ENCODE measurements at places on chromosomes 3 and 15.

DNA sequence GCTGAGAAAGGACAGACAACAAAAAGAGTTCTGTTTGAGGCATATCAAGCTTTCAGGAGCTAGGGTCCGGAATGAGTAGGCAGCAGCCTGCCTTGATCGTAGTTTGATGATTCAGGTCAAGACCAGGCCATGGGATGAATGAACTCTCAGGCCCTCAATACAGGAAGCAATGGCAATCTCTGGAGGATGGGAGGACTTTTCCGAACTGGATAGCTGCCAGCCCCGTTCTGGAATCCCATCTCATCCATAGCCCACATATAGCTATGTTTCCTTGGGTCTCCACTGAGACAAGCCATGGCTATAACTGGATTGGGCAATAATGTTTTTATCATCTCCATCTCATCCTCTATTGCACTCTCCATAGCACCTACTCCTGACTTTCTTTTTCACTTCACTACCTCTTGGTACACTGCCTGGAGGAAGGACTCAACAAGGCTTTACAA lies 12.8 kb downstream of the AHSG start:
- DNase-seq, result no peak

DNA sequence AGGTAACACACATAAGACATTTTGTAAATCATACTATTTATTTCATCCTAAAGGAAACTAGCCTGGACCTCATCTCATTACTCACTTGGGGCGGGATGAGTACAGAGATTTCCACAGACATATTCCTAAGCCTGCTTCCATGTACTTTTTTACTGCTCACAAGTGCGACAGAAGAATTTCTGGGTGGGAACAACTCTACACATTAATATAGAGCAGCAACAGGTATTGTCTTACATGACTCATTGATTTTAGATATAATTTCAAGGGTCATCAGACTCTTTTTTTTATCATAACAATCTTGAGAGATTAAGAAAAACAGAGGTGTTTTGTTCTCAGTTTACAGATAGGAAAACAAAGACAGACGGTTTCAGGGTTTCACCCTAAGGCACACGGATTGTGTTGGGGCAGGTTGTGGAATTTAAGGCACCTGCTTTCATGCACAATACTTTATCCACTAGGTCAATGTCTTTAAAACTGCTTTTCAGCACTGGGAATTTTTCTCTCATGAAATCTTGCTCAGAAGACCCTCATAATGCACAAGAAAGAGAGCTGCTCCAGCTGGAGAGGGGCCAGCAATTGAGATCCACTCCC lies 186.7 kb upstream of the CDIN1 start:
- no peak for DNase-seq

DNA sequence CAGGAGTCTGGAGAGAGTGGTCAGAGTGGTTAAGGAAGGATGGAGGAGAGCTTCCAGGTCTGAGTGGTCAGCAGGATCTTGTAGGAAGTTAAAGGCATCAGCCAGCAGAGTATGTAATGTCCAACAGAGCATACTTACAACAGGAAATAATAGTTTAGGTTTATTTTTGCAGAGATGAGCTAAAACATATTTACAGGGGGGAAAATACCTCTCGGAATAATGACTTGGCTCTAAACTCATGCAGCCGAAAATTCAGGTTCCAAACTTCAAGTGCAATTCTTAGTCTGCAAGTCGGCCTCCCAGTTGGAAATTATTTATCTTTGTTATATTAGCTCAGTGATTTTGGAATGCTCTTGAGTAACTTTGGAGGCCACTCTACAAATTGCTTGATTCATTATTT lies 385.0 kb upstream of the C2CD4B start:
- DNase-seq, result no peak

DNA sequence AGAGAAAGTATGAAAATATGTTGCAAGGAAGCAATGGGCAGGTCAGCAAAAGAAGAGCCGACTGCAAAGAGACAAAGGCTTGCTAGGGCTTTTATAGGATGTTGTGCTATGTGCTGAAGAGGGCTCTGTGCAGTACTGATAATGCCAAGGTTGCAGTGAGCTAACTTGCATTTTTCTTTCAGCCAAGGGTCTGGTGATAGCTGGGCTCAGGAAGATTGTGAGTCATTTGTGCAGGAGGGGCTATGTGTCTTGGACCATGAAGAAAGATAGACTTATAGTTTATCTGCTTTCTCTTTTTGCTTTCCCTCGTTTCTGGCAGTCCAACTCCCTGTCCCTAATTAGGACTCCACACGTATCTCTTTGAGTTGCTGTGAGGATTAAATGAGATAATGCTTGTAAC lies 64.5 kb upstream of the LRIG1 start:
- DNase-seq, result no peak

DNA sequence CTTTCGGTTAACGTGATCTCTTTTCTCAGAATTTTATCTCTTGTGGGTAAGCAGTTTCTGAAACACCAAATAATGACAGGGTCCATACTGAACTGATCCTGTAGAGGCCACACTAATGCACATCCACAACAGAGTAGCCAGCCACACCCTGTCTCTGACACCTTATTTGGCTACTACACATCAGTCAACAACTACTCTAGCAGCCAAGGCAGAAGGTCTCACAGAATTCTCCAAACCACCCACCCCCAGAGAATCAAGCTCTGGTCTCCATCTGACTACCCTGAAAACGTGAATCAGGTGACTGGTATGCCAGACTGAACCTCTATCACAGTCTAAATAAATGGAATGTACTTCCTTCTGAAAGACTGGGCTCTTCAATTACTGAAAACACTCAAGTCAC lies 38.0 kb downstream of the EDC3 start:
- DNase-seq, result no peak

GRCh38 chr3:159059395-159059794 lies 257.5 kb downstream of the MFSD1 start:
- no peak for DNase-seq

DNA sequence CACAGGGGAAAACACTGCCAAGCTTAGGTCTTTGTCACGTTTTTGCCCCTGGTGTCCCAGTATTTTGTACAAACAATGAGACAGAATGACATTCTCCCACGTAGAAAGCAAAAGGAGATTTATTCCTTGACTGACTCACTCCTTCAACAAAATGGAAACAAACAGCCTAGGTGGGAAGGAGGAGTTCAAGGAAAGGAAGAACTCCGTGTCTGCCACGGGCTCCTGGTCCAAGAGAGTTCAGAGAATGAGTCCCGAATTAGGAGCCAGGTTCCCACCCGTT lies 8.1 kb downstream of the TLE3 start:
- DNase-seq, result no peak

- DNase-seq, result no peak
Measured at GRCh38 chr15:45863881-45864580, 229.2 kb downstream of the SQOR start.

GRCh38 chr3:29100292-29100691 lies 180.6 kb upstream of the RBMS3 start:
- DNase-seq, result no peak

DNA sequence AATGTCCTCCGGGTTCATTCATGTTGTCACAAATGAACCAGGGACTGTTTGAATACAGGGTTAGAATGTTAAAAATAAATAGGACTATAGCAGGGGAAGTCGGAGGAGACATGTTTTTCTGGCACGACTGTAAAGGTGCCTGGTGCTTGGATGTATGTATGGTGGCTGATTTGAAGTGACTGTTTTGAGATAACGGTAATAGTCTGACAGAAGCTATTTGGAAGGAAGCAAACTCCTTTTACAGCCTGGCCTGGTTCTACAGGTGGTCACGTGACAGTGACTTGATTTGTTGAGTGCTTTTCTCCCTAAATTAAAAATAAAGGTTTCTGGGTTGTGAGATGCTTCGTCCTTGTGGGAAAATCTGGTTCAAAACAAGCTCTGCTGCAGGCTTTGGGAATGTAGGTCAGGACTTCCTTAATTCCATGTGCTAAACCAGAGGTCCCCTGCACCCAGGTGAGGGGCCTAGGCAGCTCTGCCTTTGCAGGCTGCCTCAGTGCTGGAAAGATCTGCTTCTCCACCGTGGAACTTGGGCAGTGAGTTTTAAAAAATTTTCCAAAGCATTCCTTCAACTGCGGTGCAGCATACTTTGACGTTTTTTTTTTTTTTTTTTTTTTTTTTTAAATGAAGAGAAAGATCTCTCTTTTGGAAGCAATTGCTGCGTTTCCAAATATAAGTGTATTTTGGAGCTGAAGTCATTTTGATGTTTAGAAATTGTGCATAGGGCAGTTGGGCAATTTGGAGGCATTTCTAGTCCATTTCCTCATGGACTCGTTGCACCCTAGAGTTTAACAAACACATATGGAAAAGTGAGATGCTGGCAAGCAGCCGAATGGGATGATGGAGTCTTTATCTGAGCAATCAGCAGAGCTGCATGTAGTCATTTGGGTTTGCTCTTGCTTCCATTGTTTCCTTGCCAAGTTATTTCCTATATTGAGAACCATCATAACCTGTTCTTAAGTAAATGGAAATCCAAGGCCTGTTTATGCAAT lies 30.9 kb downstream of the ITPR1 start:
- DNase-seq, result no peak

- DNase-seq, result no peak
Measured at GRCh38 chr3:66492071-66492470, 8.8 kb downstream of the LRIG1 start.

GRCh38 chr3:71127052-71127831 lies 456.3 kb downstream of the FOXP1 start:
- no peak for DNase-seq

DNA sequence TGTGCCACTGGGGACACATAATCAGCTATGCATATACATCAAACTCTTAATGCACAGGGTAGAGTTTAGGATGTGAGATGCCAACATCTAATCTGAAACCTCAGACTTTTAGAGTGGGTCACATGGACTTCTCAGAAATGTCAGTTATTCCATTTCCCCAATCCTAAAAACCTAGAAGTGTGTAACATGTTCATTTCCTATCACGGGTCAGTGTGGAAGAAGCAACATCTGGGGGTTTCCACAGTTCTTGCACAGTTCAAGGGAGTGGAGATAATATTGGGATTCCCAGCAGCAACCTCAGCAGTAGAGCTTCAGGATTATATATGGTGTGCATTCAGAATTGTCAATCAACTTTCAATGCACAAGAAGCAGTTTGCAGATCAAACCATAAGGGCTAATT lies 44.4 kb upstream of the SPRED1 start:
- DNase-seq, result no peak

DNA sequence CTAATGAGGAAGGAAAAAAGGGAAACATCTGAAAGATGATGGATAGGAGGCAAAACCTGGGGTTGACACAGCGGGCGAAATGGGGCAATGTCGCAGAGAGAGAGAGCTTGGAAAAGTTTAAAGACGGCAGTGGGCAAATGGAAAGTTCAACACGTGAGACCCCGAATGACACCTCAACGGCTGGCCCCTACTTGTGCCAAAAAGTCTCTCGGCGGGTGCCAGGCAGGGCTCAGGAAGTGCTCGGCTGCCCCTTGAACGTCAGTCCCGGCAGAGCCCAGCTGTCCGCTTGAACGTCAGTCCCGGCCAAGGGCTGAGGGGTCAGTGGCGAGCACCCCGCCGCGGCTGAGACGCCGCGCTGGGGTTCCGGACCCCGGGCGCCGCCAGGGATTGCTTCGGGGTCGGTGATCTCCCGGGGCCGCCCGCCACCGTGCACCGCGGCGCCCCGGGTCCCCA lies 658 bp downstream of the EOGT start:
- peak; percentile 47 for DNase-seq

GRCh38 chr3:186529201-186529999 lies 14.8 kb downstream of the CRYGS start:
- DNase-seq, result no peak

DNA sequence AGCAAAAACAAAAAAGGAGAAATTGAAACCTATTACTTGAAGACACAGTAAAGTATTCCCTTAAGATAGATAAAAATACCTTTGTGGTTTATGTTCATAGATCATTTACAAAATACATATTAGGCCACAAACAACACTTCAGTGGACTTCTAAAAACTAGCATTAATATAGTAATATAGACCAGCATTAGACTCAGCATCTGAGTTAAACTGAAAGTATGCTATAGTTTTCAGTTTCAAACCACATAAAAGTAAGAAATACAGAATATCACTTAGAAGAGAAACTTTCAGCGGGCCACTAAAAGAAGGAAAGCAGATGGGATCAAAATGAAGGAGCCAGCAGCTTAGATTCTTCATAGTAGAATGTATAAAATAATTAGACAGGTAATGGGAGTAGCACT lies 86.6 kb downstream of the MSL2 start:
- no peak for DNase-seq

DNA sequence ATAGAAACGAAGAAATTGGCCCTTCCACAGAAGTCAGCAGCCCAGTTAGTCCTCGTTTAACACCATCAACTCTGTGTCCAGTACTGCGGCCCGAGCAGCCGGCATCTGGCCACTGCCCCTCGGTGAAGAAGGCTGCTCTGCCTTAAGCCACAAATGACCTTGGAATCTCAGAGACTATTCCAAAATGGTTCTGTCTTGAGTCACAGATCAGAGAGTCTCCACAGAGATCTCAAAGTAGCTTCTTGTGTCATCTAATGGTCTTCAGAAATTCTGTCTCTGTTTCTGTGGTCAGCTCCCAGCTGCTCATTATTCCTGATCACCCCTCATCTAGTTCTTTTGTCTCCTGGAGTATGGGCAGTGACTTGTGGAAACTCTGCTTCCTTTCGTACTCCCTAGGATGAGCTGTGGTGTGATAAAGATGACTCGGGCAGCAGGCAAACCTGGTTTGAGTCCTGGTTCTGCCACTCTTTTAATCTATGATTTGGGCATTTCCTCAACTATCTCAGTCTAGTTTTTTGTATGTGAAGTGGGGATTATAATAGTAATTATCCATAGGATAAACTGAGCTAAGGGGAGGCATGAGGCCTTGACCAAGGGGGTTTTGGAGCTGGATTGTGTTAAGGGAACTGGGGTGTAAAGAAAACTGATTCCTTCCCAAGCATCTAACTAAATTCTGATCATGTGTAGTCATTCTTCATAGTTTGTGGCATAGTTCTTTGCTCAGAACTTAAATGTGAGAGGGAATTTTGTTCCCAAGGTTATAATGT lies 22.6 kb downstream of the CRTC3 start:
- DNase-seq, result no peak

DNA sequence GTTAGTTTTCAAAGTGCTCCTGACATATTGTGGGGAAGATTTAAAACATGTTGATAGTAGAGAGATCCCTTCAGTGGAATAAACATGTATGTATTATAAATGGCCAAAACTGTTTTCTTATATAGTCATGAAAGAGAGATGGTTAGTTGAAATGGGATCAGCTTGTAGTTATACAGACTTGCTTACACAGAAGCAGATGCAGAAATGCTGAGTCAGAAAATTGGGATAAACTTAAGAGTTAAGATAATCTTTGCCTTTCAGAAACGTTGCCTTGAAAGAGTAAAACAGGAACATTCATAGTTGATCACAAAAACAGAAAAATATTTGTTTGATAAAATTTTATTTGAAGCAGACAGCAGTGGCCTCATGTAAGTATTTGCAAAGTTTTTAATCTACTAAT lies 433.2 kb upstream of the BCHE start:
- DNase-seq, result no peak

- no peak for DNase-seq
Measured at GRCh38 chr15:88535100-88535499, 11.4 kb downstream of the DET1 start.

DNA sequence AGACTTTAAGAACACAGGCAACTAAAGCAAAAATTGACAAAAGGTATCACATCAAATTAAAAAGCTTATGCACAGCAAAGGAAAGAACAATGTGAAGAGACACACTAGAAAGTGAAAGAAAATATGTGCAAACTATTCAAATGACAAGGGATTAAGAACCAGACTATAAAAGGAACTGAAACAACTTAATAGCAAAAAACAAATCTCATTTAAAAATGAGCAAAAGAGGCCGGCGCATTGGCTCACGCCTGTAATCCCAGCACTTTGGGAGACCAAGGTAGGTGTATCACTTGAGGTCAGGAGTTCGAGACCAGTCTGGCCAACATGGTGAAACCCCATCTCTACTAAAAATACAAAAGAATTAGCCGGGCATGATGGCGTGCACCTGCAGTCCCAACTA lies 14.4 kb downstream of the NGLY1 start:
- DNase-seq, result no peak
